ENCODE measurements at places on chromosomes 2 and 18.
A peak's percentile ranks its signal among the peaks of the same experiment; 100 is the strongest.

DNA sequence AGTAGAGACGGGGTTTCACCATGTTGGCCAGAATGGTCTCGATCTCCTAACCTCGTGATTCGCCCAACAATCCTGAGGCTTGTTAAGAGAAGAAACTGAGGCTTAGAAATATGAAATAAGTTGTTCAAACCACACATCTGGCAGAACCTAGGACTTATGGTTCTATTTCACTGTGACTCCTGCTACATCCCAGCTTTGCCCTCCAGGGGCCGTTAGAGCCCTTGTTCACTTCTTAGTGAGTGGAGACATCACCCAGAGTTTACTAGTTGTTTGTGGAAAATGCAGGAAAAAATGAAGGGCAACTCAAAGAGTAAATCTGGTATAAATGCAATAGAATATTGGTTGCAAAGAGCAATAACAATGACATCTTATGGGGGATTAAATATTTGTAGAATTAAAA lies 43.9 kb downstream of the MARCHF4 start:
- H3K27me3 ChIP-seq, result no peaks in the 10 kb centered on the region
- ATAC-seq, result no peak
- H3K27ac ChIP-seq, result no peak overlapping the region
- no peak overlapping the region for H3K4me3 ChIP-seq

- H3K27me3 ChIP-seq, result peaks cover 59% of the 10 kb centered on the region
- H3K4me3 ChIP-seq, result peak overlapping the region; percentile 37
- H3K4me1 ChIP-seq, result peaks cover 28% of the 10 kb centered on the region
- H3K27ac ChIP-seq, result no peak overlapping the region
Measured at GRCh38 chr18:72866901-72867745, 664 bp downstream of the NETO1 start.

DNA sequence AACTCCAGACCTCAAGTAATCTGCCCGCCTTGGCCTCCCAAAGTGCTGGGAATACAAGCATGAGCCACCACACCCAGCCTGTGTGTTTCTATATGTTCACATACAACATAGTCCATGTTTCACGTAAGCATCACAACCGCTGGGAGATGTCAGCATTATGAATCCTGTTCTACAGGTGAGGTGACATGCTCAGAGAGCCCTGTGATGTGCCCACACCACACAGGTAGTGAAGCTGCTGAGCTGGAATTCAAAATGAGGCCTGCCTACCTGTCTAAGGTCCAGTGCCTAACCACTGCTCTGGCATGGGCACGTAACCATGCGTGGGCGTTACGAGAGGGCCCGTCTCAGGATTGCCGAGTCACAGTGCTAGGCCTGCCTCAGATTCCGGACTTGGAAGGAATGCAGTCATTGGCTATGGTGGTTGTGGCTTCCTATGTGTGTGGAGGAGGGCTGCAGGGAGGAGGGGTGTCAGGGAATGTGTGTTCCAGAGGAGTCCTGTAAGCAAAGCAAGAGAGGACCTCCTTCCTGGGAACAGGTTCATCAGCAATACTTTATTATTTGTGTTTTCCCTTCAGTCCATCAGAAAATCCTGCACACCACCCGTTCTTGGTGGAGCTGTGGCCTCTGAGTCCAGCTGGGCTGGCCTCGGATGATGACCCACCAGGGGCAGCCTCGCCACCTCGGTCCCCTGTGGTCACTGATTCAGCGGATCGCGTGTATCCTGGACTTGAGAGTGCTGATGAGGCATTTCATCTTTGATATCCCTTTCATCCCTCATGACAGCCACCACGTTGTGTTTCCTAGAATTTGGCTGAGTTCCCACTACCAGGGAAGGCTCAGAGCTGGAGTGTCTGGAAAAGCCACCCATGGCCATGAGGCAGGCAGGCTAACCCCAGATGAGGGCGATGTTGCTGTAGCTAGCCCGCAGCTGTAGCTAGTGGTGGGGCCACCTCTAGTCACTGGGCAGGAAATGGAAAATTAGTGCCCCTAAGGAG lies 31.1 kb downstream of the HK2 start:
- no peaks in the 10 kb centered on the region for H3K36me3 ChIP-seq
- H3K4me1 ChIP-seq, result peaks cover 3% of the 10 kb centered on the region
- H3K27ac ChIP-seq, result no peak overlapping the region
- H3K27me3 ChIP-seq, result no peaks in the 10 kb centered on the region
- ATAC-seq, result no peak

DNA sequence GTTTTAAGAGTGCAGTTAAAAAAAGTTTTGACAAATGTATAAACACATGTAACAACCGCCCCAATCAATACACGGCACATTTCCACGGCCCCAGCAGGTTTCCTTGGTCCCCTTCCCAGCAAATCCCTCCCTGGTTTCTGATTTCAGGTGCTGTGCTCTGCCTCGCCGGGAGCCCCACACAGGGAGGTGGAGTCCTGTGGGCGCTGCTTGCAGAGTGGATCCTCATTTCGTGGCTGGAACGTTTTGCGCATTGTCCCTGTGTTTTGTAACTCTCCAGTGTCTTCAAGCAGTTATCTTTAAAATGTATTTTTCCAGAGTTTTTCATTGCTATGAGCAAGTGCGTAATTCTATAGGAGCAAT lies 124.8 kb downstream of the GALR1 start:
- no peak overlapping the region for H3K4me3 ChIP-seq
- H3K4me1 ChIP-seq, result no peaks in the 10 kb centered on the region
- H3K27ac ChIP-seq, result peak overlapping the region; percentile 44

GRCh38 chr18:57864615-57865121 lies 61.6 kb upstream of the ATP8B1 start:
- no peaks in the 10 kb centered on the region for H3K36me3 ChIP-seq
- no peaks in the 10 kb centered on the region for H3K27me3 ChIP-seq
- no peak for ATAC-seq
- no peak overlapping the region for H3K27ac ChIP-seq
- no peaks in the 10 kb centered on the region for H3K4me1 ChIP-seq

- H3K36me3 ChIP-seq, result no peaks in the 10 kb centered on the region
- no peaks in the 10 kb centered on the region for H3K4me1 ChIP-seq
- no peak overlapping the region for H3K27ac ChIP-seq
- H3K4me3 ChIP-seq, result no peak overlapping the region
- peaks cover 18% of the 10 kb centered on the region for H3K27me3 ChIP-seq
- ATAC-seq, result no peak
Measured at GRCh38 chr2:16038621-16039020, 98.3 kb downstream of the MYCN start.

- H3K36me3 ChIP-seq, result no peaks in the 10 kb centered on the region
- H3K4me3 ChIP-seq, result no peak overlapping the region
- ATAC-seq, result no peak
- H3K27me3 ChIP-seq, result no peaks in the 10 kb centered on the region
- H3K4me1 ChIP-seq, result no peaks in the 10 kb centered on the region
Measured at GRCh38 chr2:133636287-133636686, 68.0 kb upstream of the NCKAP5 start.

DNA sequence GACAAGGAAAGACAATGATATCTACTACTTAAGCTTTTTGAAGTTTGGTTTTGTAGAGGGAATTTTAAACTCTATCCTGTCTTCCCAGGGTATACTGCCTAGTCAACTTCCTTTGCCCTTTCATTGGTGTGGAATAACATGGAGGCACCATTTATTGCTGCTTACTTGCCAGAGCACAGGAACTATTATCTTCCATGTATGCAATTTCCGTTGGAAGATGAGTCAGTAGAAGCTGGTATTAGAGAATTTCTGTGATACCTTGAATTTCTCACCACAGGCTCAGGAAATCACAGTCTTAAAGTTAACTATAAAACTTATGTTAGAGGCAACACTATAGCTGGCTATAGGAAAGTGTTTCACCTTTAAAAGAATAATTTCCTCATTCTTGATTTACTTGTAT lies 40.9 kb upstream of the RGPD4 start:
- no peaks in the 10 kb centered on the region for H3K27me3 ChIP-seq
- H3K36me3 ChIP-seq, result no peaks in the 10 kb centered on the region
- H3K27ac ChIP-seq, result no peak overlapping the region

- H3K27me3 ChIP-seq, result no peaks in the 10 kb centered on the region
- no peak overlapping the region for H3K4me3 ChIP-seq
- ATAC-seq, result no peak
- no peaks in the 10 kb centered on the region for H3K4me1 ChIP-seq
- no peak overlapping the region for H3K27ac ChIP-seq
- H3K36me3 ChIP-seq, result no peaks in the 10 kb centered on the region
Measured at GRCh38 chr2:3233877-3234276, 143.7 kb downstream of the EIPR1 start.

GRCh38 chr2:134208825-134209224 lies 45.0 kb upstream of the MGAT5 start:
- no peak overlapping the region for H3K27ac ChIP-seq
- no peak for ATAC-seq
- no peaks in the 10 kb centered on the region for H3K27me3 ChIP-seq
- peaks cover 3% of the 10 kb centered on the region for H3K4me1 ChIP-seq
- H3K4me3 ChIP-seq, result no peak overlapping the region

DNA sequence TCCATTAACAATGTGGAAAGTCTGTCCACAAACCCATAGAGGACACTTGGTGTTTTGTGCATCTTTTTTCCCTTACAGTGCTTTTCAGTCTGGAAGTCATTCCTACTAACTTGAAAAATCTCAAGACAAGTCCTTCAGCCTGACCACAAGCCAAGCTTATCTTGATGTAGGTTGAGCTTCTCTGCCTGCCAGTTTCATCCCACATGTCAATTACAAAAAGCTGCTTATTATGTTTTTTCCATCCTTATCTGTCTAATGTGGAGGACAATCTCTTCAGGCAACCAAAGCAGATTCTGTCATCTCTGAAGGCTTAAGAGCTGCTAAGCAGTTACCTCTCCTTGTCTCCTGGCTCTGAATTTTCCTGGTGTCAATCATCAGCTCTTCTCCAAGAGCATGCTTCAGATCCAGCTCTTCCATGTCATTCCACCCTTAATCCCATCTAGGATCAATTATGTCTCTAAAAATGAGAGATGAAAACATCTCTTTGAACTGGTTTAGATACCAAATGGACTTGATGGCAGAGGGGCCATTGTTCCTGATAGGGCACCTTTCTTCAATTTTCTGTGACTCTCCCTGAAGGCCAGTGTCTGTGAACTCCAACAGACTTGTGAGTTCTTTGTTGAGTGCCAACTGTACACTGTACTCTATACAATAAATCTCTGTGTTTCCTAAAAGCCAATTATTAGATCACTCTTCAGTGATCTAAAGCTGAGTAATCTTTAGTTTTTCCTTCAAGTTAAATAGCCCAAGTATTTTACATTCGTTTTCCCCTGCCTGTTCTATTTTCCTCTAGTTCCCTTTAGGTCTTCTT lies 208.6 kb downstream of the RBM43 start:
- H3K36me3 ChIP-seq, result no peaks in the 10 kb centered on the region
- no peak overlapping the region for H3K27ac ChIP-seq
- no peak for ATAC-seq
- no peak overlapping the region for H3K4me3 ChIP-seq

DNA sequence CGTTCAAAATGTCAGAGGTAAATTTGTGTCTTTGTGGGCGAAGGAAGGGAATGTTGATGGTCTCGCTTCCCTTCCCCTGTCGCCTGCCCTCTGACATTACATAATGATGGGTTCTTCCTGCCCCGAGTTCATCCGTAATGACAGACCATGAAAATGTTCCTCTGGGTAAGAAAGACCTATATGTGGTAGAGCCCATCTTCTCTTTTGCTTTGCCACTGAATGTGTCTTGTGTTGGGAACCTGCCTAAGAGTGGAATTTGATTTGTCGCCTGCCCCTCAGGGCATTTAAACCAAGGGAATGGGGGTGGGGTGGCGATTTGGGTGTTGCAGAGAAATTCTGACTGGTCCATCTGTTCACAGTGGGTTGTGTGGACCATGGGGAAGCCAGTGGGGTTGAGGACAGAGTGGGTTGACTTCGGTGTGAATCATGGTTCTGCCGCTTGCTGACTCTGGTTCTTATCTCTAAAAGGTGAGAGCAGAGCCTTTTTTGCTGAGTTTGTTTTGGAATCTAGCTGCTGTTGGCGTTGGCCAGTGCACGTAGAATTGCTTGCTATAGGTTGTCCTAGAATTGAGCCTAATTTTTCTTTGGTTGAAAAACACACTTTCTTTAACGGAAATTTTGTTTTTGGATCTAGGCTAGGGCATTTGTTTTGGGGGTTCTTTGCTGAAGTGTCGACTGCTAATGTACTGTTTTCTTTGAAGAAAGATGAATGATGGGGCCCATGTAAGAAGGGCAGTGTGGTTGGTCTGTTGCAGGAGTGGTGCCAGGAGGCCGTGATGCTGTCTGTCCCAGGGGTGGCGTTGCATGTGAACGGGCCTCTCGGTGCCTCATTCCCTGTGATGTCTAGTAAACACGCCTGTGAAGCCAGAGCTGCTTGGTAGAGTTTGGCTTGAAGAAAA lies 1.3 kb downstream of the INPP4A start:
- peak overlapping the region; percentile 94 for H3K27ac ChIP-seq
- no peaks in the 10 kb centered on the region for H3K27me3 ChIP-seq
- no peaks in the 10 kb centered on the region for H3K36me3 ChIP-seq
- peak overlapping the region; percentile 87 for H3K4me3 ChIP-seq

GRCh38 chr2:4020153-4020552 lies 316.8 kb downstream of the DCDC2C start:
- no peaks in the 10 kb centered on the region for H3K36me3 ChIP-seq
- H3K4me1 ChIP-seq, result no peaks in the 10 kb centered on the region
- H3K27me3 ChIP-seq, result no peaks in the 10 kb centered on the region
- H3K4me3 ChIP-seq, result no peak overlapping the region

- H3K36me3 ChIP-seq, result no peaks in the 10 kb centered on the region
- H3K4me3 ChIP-seq, result no peak overlapping the region
- ATAC-seq, result no peak
Measured at GRCh38 chr2:53452957-53453748, 314.5 kb upstream of the CHAC2 start.

- H3K27me3 ChIP-seq, result no peaks in the 10 kb centered on the region
- H3K4me1 ChIP-seq, result no peaks in the 10 kb centered on the region
- no peaks in the 10 kb centered on the region for H3K36me3 ChIP-seq
- no peak for ATAC-seq
Measured at GRCh38 chr2:84613082-84613481, 96.8 kb downstream of the DNAH6 start.

GRCh38 chr2:23510471-23510870 lies 125.5 kb downstream of the KLHL29 start:
- no peaks in the 10 kb centered on the region for H3K27me3 ChIP-seq
- no peak overlapping the region for H3K27ac ChIP-seq
- ATAC-seq, result no peak

DNA sequence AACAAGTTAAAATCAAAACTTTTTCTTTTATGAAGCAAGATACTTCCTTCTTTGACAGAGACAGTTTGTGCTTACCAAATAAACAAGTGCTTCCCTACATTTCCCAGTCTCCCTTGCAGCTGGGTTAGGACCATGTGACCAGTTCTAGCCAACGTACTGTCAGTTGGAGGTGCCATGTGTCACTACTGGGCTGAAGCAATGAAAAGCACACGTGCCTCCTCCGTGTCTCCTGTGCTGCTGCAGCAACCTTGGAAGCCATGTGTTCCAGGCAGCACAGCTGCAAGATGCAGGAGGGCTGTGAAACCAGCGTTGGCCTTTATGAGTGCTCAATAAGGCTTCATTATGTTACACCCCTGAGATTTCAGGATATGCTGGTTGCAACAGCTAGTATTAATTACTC lies 93.2 kb downstream of the DHRS9 start:
- no peak overlapping the region for H3K27ac ChIP-seq
- no peaks in the 10 kb centered on the region for H3K36me3 ChIP-seq
- no peaks in the 10 kb centered on the region for H3K4me1 ChIP-seq
- ATAC-seq, result no peak
- H3K4me3 ChIP-seq, result no peak overlapping the region

GRCh38 chr2:98701230-98701629 lies 29.7 kb downstream of the MGAT4A start:
- peaks cover 7% of the 10 kb centered on the region for H3K4me1 ChIP-seq
- no peaks in the 10 kb centered on the region for H3K36me3 ChIP-seq
- H3K27ac ChIP-seq, result peak overlapping the region; percentile 68
- H3K27me3 ChIP-seq, result no peaks in the 10 kb centered on the region

Data from gastroesophageal sphincter (tissue), 4 donors.